ENCODE measurements at places on chromosomes 2 and 18.

GRCh38 chr2:18122544-18123210 lies 244.2 kb downstream of the KCNS3 start:
- DNase-seq = no peak

- no peak for DNase-seq
Measured at GRCh38 chr2:118121101-118121500, 32.8 kb downstream of the INSIG2 start.

DNA sequence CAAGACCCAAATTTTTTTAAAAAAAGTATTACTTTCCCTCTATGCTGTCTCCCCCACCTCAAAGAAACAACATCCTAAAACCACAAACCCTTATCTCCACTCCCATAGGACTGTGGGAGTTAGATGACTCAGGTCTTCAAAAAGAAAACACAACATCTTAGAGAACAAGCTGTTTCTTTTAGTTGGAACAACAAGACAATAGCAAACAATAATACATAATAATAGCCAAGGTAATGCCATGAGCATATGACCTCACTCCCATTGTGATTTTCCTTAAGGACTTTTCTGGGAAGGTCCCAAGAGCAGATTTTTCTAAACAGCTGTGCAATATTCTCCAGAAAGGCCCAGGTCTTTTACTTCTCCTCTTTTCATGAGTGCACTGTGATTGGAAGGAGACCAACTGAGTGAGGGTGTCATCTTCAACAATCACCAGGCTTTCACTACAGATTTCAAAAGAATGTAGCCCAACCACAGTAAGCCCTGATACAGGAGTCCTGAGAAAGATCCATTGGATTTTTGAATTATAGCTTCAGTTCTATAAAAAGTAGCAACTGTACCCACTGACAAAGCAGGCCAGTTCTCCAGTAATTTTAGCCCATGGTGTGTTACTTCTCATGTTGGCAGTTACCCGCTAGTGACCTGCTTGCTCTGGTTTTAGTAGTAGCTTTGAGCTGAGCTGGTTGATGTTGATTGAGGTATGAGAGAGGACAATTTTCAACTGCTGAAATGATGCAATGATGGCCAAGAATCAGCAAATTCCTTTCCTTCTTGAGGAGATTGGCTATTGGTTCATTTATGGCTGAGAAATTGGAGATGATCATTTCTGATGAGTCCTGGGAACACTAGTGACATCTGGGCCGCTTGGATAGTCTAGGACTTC lies 144.5 kb upstream of the TCF4 start:
- DNase-seq = no peak

- no peak for DNase-seq
Measured at GRCh38 chr2:61550375-61551209, 12.4 kb upstream of the XPO1 start.

- DNase-seq = no peak
Measured at GRCh38 chr18:11996907-11997306, 15.6 kb downstream of the IMPA2 start.

DNA sequence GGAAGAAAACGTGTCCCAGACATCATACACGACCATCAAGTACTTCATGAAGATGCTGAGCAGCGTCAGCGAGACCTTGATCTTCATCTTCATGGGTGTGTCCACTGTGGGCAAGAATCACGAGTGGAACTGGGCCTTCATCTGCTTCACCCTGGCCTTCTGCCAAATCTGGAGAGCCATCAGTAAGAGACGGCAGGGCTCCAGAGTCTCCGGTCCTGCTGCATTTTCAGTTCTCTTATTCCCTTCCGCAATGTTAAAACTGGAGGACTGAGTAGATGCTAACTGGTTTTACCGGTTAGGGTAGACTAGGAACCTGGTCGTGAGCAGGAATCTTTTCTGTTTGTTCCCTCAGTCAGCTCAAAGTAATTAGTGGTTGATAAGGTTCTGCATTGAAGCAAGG lies 32.3 kb downstream of the SLC9A4 start:
- DNase-seq = no peak

DNA sequence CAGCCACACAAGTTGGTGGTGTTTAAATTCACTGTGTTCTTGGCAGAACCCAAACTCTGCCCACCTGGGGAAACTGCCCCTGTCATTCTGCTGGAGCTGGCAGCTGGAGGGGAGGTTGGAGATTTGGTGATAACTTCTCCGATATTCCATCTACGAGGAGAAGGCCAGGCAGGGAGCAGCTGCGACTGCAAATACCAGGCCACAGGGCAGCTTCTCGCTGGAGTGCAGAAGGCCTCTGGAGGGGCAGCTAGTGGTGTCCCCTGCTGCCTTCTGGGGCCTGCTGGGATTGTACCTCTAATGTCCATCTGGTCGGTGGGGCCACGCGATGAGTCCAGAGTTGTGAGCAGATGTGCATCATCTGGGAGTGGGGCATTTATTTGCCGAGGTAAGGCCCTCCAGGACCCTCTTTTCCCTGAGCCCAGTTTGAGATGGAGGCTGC lies 98.9 kb downstream of the ACKR3 start:
- no peak for DNase-seq

DNA sequence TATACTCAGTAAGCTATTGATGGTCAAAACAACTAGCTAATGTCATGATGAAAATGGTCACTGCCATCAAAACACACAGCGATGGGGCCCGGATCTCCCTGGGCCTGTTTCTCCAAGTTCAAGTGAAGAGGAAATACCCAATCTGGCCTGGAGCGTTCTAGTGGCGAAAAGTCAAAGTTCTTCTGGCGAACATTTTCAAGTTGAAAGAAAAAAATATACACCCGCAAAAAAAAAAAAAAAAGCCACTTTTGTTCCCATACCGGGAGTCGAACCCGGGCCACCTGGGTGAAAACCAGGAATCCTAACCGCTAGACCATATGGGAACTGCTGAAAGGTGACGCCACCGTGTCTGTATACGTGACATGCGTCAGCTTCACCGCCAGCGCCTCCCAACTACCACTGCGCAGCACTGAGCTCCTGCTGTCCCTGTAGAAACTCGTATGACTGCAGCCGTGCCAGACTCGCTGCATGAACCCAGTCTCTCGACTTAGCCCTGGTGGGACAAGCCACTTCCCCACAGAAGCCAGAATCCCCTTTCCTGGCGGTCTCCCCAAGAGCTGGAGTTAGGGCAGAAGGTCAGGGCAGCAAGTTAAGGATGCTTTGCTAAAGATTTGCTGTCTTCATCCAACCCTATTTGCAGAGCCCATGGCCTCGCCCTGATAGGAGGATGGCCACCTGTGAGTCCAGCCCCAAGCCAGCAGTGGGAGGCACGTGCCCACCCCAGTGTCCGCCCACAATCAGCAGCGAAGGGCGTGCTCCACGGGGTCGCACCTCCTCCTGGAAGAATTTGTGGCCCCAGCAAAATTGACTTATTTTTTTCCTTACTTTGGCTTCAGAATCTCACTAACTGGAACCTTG lies 5.6 kb upstream of the IMP4 start:
- peak; percentile 65 for DNase-seq

DNA sequence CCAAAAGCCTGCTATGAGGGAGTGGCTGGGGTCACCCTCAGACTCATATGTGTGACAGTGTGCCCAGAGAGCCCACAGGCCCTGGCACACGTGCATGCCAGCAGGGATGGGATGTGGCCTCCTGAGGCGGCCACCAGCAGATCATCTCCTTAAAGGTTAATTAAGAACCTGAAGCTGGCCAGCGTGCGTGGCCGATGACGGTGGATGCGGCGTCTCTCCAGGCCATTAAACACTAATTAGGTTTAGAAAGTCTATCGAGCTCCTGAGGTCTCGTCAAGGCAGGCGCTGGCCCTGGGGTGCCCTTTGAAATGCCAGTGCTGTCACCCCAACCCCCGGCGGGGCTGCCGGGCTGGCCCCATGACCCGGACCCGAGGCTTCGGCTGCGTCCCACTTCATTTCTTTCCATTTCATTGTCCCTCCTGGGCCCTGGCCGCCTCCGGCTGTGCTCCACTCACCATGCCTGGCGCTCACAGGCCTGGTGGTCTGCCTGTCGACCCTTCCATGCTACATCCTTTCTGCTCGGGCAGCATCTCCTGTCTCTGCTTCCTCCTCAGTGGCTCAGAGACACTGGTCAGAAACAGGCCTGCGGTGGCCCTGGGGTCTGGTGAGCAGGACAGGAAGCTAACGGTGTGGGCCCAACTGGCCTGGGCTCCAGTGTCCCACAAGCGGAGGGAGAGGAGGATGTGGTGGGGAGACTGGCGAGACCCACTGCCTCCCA lies 228.9 kb downstream of the CELF4 start:
- DNase-seq = no peak

DNA sequence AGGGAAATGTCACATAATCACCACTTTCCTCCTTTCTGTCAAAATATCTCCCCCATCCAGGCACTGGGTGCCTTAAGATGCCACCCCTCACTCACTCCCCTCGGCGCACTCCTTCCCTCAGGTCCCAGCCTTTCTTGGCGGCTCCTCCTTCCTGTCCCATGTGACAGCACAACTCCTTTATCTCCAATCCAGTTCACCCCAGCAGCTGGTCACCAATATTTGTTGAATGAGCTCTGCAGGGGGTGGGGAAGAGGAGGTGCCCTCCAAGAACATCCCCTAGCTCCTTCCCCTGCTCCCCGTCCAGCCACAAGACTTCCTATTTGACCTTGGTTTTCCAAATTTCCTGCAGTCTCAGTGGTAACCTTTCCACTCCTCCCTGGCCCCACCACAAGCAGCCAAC lies 31.6 kb upstream of the ID2 start:
- DNase-seq = no peak

- no peak for DNase-seq
Measured at GRCh38 chr2:31110998-31111397, 27.2 kb downstream of the GALNT14 start.

DNA sequence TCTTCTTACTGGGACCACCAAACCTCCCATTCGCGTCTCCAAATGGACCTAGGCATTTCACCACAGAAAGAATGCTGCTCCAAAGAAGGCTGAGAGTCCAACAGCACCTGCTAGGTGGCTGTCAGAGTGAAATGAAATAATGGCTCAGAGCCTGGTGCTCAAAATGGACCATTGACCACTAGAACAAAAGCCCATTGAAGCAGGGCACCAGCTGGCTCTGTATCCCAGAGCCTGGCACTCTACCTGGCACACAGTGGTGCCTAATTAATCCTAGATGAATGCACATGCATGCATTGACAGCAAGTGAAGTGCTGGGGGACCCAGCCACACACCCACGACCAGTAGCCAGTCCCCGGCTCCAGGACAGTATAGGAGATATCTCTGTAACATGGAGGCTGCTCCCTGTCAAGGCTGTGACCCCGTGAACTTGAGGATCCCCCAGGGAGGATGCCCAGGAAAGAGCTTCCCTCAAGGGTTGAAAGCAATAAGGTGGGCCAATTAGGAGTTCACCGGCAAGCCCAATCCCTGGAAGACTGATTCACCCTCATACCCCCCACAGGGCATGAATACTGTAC lies 261.3 kb downstream of the TNS1 start:
- no peak for DNase-seq

- DNase-seq = no peak
Measured at GRCh38 chr2:63594660-63595059, 5.9 kb downstream of the MDH1 start.

DNA sequence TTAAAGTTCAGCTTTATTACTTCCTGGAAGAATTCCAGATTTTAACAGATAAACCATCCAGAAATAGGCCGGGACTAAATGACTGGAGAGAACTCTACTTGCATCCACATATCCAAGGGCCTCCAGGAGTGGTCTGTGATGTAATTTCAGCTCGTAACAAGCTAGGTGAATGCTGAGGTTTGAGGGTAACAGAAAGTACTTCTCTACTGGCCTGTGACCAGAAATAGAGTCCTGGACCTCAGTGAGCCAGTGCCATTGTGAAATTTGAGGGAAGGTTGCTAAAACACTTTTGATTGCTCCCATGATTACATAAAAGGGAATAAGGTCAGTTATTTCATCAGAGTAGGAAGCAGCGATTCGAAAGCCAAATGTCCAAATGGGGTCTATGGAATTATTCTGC lies 158.1 kb downstream of the DOCK10 start:
- no peak for DNase-seq

DNA sequence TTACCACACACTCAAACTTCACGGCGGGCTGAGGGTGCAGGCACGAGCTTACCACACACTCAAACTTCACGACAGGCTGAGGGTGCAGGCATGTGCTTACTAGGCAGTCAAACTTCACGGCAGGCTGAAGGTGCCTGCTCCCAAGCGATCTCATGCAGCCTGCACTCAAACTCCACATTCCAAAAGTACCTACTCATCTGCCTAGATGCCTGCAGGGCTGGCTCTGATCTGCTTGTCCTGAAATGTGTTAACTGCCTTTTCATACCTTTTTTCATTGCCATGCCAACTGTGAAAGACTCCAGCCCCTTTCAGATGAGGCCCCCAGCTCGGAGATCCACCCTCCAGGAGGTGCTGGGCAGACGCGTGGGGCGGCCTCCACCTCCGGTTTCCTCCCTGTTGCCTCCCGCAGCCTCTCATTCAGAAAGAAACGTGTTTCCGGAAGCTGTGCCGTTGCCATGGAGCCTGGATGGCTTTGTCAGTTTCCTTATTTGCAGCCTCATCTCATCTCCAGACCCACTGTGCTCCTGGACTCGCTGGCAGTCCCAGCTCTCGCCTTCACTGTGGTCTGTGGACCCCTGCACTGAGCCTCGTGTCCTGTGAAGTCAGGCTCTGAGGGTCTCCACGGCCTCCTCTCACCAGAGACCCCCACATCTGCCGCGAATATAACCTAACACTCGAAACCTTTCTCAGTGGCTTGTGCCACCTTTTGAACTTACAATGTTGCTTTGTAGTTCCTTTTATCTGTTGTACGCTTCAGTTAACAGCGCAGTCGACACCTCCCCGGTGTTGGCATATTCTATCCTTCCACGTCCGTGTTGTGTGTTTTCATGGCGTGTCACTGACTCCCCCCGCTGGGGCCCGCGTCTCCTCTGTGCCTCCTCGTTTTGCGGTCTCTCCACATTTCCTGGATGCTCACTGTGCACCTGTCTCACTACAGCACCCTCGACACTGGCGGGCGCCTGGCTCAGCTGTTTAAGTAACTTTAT lies 106.1 kb upstream of the ALKAL2 start:
- DNase-seq = peak; percentile 81

DNA sequence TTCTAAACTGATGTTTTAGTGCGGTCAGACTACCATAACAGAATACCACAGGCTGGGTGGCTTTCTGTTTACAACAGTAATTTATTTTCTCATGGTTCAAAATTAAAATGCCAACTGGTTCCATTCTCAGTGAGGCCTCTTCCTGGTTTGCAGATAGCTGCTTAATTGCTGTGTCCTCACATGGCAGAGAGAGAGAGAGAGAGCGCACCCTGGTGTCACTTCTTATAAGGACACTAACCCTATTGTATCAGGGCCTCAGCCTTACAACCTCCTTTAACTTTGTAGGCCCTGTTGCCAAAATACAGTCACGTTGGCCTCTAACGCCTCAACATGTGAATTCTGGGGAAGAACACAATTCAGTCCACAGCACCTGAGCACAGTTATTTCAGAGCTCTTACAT lies 37.5 kb upstream of the ZNF385B start:
- peak; percentile 44 for DNase-seq

- DNase-seq = no peak
Measured at GRCh38 chr2:169366066-169366465, 3.7 kb upstream of the LRP2 start.

- no peak for DNase-seq
Measured at GRCh38 chr18:44568342-44568741, 112.3 kb upstream of the SETBP1 start.

Measured in activated CD4-positive, alpha-beta T cell treated with anti-CD3 and anti-CD28 coated beads, Interleukin-10, Interleukin-2, amounts not matched to agents 100 ng/mL and 50 ng/mL, durations not matched to agents 16 hours and 8 hours (primary cell).